Activated CD8-positive, alpha-beta memory T cell treated with anti-CD3 and anti-CD28 coated beads, Interleukin-2, amount 10 ng/mL, durations not matched to agents 7 days and 5 days (primary cell): ENCODE measurements at places on chromosomes 7 and 10.
A peak's percentile ranks its signal among the peaks of the same experiment; 100 is the strongest.

- H3K27me3 ChIP-seq = no peaks in the 10 kb centered on the region
- no peaks in the 10 kb centered on the region for H3K36me3 ChIP-seq
- no peak overlapping the region for H3K27ac ChIP-seq
- no peak overlapping the region for H3K4me3 ChIP-seq
- no peaks in the 10 kb centered on the region for H3K4me1 ChIP-seq
- no peak for DNase-seq
These were observed 155.8 kb downstream of the POM121L12 start for GRCh38 chr7:53191191-53191695.

DNA sequence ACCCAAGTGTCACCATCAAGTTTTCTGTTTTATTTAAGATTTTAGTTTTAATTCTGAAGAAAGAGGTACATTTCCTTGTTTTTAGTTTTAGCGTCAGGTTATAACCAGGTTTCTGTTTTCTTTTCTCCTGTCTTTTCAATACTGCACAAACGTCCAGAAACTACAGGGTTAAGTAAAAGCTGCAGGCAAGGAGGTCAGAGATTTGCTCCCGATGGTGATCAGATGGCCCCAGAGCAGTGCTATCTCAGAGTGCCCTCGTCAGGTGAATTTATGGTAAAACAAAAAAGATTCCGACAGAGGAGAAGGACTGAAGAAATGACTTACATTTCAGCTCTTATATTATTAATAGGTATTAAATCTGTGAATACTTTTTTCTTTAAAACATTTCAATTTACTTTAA is 128.2 kb downstream of the STRA8 start:
- peaks cover 23% of the 10 kb centered on the region for H3K36me3 ChIP-seq
- DNase-seq = no peak
- H3K4me1 ChIP-seq = no peaks in the 10 kb centered on the region
- H3K27ac ChIP-seq = no peak overlapping the region
- peaks cover 2% of the 10 kb centered on the region for H3K27me3 ChIP-seq

- H3K4me3 ChIP-seq = no peak overlapping the region
- H3K36me3 ChIP-seq = no peaks in the 10 kb centered on the region
- H3K27me3 ChIP-seq = no peaks in the 10 kb centered on the region
- no peak for DNase-seq
- no peaks in the 10 kb centered on the region for H3K4me1 ChIP-seq
These were observed 56.7 kb upstream of the SEMA3A start for GRCh38 chr7:84251277-84251781.

DNA sequence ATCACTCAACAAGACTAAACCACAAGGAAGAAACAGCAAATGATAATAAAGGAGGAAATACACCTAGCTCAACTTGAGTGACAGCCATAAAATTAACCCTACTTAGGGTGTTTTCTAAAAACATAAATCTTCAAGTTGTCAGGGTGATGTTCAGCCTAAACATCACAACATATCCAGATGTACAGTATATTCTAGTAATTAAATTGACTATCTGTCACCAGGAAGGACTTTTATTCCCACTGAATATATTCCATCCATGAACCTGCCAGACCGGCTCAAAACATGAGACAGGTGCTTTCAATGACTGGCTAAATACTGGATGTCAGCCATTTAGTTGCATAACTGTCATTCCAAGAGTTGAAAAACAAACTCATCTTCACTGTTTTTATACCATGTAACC is 298.1 kb upstream of the NEBL start:
- H3K36me3 ChIP-seq = no peaks in the 10 kb centered on the region
- H3K4me3 ChIP-seq = no peak overlapping the region
- H3K27ac ChIP-seq = no peak overlapping the region

DNA sequence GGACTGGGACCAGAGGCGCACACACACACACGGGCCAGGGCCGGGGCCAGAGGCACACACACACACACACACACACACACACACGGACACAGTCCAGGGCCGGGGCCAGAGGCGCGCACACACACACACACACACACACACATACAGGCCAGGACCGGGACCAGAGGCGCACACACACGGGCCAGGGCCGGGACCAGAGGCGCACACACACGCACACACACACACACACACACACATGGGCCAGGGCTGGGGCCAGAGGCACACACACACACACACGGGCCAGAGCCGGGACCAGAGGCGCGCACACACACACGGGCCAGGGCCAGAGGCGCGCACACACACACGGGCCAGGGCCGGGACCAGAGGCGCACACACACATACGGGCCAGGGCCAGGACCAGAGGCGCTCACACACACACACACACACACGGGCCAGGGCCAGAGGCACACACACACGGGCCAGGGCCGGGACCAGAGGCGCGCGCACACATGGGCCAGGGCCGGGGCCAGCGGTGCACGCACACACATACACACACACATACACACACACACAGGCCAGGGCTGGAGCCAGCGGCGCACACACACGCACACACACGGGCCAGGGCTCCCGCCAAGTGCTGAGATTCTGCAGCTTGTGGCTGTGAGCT is 268.8 kb downstream of the ELFN1 start:
- peak overlapping the region; percentile 98 for H3K27ac ChIP-seq
- peaks cover 21% of the 10 kb centered on the region for H3K36me3 ChIP-seq
- DNase-seq = peak; percentile 47
- H3K4me1 ChIP-seq = peaks cover 57% of the 10 kb centered on the region
- peaks cover 5% of the 10 kb centered on the region for H3K27me3 ChIP-seq

- H3K4me3 ChIP-seq = no peak overlapping the region
- H3K27me3 ChIP-seq = no peaks in the 10 kb centered on the region
- no peak overlapping the region for H3K27ac ChIP-seq
These were observed 121.3 kb downstream of the SEMA3A start for GRCh38 chr7:84073186-84073875.

DNA sequence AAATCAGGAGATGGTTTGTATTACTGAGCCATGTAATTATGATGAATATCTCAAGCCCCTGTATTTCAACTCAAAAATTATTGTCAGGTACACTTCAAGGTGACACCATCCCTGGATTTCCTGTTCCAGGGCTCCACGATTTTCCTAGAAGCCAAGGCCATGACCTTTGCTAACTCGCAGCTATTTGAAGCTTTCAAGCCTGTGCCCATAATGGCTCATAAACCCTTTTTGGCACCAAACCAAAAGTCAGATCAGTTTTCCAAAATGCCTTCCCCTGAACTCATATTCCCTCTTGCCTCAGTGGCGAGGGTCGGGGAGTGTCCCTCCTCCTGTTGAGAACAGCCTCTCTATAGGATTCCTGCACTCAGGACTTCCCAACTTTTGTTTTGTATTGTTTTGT is 70.8 kb downstream of the HIP1 start:
- peaks cover 3% of the 10 kb centered on the region for H3K4me1 ChIP-seq
- no peaks in the 10 kb centered on the region for H3K36me3 ChIP-seq
- no peak overlapping the region for H3K27ac ChIP-seq
- no peak for DNase-seq

GRCh38 chr7:29105191-29105590 is 41.1 kb downstream of the CPVL start:
- DNase-seq = no peak
- H3K4me1 ChIP-seq = no peaks in the 10 kb centered on the region
- H3K4me3 ChIP-seq = no peak overlapping the region
- H3K36me3 ChIP-seq = no peaks in the 10 kb centered on the region
- no peak overlapping the region for H3K27ac ChIP-seq

- H3K27me3 ChIP-seq = peaks cover 2% of the 10 kb centered on the region
- no peaks in the 10 kb centered on the region for H3K4me1 ChIP-seq
- H3K4me3 ChIP-seq = no peak overlapping the region
- no peak overlapping the region for H3K27ac ChIP-seq
These were observed 179.5 kb upstream of the RNF32 start for GRCh38 chr7:156460858-156461627.
